ENCODE measurements at places on chromosomes 2 and 18. TPM values are rescaled to one million over a fixed set of nuclear protein-coding genes. Genes with fewer than 3 reads are reported as not detected.

COLEC11 gene
- total RNA-seq, result not detected

CYBRD1 gene
- total RNA-seq, result 10.2 TPM

CTDSP1 gene
- 36.3 TPM for total RNA-seq

SCN7A gene
- not detected for total RNA-seq

RNF144A gene
- 10.3 TPM for total RNA-seq

METTL21A gene
- total RNA-seq, result 24.1 TPM

INHBB gene
- 1.0 TPM for total RNA-seq

CCL20 gene
- 3.8 TPM for total RNA-seq

COL4A4 gene
- total RNA-seq, result under 0.01 TPM

DNA sequence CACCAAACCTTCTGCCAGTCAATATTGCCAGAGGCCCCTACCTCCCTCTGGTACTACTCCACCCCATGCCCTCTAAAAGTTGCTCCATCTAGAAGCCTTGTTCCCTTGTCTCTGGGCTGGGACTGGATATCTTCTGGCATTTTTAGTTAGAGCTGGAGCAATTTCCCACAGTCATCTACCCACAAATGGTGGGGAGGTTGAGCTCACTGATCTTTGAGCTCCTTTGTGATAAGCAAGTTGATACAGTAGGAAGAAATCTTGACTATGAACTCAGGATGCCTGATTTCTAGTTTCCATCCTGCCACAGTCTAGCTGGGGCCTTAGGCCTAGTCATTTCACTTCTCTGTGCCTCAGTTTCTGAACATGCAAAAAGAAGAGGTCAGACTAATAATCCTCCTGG, 155.0 kb downstream of the MAIP1 start:
- no peak for DNase-seq

DNA sequence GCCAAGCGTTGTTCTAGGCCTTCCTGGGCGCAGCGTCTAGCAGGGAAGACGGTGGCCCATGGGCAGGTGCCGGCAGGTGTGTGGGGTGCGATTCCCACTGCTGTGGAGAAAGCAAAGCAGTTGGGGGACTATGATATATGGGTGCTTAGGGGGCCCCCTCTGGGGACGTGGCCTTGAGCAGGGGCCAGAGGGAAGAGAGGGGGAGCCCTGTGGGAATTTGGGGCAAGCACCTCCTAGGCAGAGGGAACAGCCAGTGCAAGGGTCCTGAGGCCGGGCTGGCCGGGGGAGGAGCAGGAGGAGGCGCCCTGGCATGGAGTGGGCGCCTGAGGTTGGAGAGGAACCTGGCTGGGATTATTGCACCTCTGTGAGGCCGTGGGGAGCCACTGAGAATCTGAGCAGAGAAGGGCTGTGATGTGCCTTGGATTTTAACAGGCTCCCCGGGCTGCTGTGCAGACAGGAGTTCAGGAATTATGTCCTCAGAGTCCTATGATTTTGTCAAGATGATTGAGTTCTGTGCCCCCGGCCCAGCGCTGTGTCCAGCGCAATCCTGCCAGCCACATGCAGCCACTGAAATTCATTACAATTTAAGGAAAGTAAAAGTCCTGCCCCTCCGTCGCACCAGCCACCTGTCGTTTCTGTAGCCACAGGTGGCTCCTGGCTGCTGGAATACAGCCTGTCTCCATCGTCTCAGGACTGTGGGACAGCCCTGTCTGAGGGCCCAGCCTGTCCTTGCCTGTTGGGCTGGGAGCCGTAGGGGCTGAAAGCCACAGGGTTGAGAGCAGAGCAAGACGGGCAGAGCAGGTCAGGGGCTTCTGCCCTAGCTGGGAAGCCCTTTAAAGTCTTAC, 9.1 kb upstream of the KLHL30 start:
- no peak for DNase-seq

GRCh38 chr2:201402651-201403562, 45.8 kb upstream of the FLACC1 start:
- DNase-seq, result no peak

- DNase-seq, result no peak
These were observed 220.7 kb downstream of the PHLPP1 start for GRCh38 chr18:62935994-62936393.

DNA sequence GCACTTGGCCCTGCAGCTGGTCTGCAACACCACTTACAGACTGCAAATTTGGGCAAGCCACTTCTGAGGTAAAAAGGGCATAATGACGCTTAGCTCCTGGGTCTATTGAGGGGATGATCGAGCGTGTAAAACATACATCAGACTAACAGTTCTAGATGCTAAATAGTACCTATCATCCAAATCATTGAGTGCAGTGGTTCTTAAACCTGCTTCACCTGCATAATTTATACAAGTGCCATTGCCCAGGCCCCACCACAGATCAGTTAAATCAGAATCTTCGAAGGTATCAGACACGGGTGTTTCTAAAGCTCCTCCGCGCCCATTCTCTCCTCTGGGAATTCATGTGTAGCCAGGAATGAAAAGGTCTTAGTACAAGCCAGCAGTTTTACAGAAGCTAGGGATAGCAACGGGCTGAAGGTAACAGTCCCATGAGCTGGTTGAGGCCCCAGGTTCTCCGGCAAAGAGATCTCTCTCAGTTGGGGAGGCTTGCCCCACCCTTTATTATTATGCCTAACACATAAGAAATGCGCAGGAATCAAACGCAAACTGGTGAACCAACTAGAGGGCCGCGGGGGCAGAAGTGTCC, 737 bp upstream of the RNF181 start:
- no peak for DNase-seq

DNA sequence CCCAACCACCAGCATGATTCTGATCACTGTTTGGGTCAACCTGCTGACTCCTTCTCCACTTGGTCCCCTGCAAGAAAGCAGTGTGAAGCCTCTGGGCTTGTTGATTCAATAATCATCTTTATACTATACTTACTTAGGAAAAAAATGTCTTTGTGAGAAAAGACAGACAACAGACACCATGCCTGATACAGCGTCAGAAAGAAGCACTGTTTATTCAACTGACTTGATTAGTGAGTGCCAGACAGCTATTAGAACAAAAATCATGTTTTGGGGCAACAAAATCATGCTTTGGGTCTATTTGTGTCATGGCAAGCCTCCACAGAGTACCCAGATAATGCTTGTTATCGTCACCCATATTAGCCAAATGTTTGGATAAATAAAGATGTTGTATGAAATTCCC, 58.7 kb upstream of the ATL2 start:
- DNase-seq, result no peak

DNA sequence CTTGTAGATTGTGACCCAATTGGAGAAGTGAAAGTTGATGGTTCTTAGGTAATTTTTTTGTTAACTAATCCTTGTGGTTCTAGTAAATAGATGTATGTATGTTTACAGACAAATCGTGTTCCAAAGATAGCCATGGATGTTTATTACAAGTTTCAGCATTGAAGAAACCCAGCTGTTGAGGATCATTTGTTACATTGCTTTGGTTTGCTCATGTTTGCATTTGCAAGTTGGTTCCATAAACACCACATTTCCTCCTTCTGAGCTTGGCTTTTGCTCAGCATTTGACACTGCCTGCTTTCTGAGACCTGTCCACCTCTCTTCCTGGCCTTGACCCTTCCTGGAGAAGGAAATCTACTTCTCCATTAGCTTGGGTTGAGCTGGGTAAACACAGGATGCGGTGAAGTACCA, 1.8 kb upstream of the CCDC68 start:
- no peak for DNase-seq

- no peak for DNase-seq
These were observed 47.1 kb upstream of the SPRED2 start for GRCh38 chr2:65479524-65479923.

DNA sequence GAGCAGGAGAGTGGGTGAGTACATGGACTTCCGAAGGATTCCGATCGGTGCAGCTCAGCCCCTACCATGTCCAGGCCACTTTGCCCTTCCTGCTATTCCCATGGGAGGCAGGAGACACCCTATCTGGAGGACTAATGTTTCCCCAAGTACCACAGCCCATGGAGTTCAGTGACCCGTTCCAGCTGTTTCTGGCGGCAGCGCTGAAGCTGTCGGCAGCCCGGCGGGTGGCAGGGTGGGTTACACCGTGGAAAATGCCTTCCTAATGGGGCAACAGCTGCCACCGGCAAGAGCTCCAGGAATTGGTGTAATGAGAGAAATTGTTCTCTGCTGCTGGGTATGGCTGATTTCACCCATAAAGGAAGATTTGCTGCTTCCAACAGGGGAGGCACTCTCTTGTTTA, 98.3 kb downstream of the MYCN start:
- DNase-seq, result no peak

- DNase-seq, result no peak
These were observed 179.5 kb upstream of the PARD3B start for GRCh38 chr2:204365811-204366210.

DNA sequence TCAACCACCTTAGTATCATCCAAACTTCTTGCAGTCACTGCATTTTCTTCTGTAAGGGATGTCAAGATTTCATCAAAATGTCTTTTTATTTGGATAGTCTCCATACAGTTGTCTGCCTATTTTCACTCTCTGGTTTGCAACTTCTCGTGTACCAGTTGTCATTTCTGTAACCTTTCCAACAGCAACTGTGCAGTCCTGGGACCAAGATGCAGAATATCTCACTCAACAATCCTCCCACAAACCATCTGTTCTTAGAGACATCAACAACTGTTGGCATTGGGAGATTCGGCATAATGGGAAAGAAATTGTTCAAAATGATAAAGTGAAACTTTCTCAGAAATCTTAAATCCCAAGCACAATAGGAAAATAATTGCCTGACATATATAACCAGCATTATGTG, 933.6 kb upstream of the SLC39A10 start:
- no peak for DNase-seq

DNA sequence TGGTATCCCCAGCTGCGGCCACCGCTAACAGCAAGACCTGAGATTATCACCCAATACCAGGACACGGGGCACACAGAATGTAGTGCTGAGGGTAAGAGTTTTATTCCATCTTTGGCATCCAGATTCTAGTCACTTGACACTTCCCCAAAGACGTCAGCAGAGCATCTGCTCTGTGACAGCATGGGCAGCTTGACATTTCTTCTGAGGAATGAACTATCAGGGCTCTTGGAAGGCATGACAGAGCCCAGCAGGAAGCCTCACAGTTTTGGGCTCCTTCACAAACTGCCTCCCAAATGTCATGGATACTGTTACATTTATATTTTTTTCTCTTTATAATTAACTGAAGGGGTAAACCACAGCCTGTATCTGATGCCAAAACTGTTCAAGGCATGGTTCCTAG, 1010.7 kb downstream of the TDRD15 start:
- DNase-seq, result no peak

DNA sequence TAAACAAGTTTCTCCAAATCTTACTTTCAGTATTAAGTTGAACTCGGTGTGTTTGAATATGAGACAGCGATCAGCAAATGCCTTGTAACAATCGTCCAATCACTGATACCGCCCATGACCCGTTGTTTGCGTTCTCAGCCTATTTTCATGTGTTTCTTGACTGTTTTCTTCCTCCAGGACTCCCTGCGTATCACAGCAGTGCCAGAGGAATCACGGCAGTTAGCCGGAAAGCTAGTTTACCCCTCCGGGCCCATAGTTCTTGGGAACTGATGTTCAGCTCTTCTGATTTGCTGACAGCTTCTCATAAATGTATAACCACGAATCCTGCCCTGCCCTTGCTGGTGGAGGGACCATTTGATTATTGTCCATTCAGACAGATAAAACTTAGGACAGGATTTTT, 42.2 kb upstream of the TPO start:
- DNase-seq, result peak; percentile 66

DNA sequence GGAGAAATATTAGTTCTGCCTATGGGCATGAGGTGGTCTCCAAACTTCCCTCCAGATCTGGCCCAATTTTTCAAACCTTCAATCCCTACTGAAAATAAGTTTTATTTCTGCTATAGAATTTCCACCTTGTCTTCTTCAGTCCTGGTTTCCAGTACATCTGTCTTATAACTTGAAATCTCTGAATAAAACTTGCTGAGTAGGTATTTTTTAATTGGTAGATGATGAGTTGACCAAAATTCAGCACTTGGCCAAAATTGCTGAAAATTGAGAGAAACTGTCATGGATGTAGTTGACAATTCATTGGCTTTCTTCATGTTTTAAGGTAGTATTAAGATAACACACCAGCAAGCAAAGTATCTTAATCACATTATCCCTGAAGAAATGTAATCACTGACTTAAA, 206.2 kb downstream of the PARD3B start:
- DNase-seq, result no peak

DNA sequence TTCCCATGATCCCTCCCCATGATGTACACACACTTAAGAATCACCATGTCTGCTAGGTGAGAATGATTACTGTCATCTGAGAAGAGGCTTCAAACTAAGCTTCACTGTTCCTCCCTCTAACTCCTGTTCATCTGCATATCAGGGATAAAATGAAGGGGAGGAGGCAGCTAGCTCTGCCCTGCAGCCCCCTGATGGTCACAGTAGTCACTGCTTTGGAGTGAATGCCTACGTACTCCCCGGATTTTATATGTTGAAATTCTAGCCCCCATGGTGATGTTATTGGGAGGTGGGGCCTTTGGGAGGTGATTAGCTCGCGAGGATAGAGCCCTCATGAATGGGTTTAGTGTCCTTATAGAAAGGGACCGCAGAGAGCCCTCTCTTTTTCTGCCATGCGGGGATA, 156.4 kb downstream of the NCKAP5 start:
- DNase-seq, result no peak

GRCh38 chr18:37199741-37200140, 365.9 kb downstream of the CELF4 start:
- DNase-seq, result no peak

DNA sequence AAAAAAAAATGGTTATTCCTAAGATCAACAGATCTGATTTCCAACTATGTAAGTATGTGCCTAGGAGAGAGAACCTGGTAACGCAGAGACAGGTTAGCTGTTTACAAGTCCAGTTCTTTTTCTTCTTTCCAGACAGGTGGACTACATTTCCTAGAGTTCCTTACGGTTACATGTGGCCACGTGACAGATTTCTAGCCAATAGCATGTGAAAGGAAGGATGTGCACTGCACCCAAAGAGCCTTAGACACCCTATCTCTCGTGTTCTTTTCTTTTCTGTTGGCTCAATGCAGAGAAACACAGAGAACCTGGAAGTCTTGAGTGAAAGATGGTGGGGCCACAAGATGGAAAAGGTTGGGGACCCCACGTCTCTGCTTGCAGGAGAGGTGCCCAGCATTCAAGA, 375.9 kb downstream of the TNS1 start:
- DNase-seq, result no peak

DNA sequence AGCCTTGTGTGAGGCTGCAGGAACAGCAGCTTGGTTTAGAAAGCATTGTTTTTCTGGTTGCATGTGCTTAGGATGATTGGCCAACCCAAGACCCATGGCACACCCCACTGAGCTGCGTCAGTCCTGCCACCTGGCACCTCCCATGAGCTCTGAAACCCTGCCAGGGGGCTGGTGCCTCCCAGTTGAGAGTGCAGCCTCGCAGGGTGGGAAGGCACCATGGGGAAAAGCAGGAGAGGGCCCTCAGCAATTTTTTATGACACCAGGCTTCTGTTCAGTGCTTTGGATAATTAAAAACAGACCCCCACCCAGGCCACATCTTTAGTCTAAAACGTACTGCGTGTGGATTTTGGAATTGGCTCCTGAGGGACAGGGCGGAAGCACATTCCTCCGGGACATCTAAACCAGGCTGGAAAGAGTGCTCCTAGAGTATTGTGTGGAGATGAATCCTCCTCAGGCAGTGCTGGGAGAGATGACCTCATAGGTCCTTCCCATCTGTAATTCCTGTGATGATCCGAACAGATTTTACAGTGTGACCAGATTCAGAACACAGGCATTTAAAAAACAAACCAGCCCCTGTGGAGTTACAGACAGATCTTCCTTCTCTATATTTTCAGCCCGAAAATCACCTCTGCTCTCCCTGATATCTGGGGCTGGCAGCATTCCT, 438.3 kb downstream of the ZNF521 start:
- no peak for DNase-seq

All from Daoy (cell line).